NCI-H1105 (cell line): ENCODE measurements at places on chromosomes 1 and 21.

DNA sequence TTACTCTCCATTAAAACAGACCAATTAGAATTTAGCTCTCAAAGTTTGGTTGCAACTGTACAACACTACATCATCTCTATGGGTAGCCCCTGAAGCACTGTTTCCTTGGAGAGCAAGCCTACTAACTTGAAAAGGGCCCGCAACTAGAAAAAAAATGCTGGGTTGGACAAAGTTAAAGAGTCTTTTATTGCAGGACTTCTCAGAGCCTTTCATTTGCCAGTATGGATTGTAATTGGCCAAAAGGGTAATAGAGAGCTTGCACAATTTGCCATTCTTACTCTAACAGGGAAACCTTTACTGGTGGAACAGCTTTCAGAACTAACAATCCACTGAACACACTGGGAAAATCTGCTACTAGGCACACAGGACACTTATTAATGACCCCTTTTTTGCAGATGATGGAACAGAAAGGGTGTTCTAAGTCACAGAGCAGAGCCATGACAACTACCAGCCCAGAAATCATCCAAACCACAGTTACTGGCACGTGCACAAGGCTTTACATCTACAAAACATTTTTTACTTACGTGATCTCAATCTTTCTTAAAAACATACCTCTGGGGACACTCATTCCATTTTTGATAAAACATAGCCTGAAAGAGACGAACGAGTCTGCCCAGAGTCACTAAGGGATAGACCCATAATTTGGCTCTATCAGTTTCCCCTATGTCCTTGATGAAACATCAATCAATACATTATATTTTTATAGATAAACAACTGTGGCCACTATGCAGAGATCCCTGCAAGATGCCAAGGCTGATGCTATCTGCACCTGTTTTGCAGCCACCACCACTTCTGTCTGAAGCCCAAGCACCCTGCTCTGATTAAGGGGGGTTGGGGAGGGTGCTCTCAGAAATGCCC lies 176.3 kb upstream of the EDN2 start:
- DNase-seq = no peak

DNA sequence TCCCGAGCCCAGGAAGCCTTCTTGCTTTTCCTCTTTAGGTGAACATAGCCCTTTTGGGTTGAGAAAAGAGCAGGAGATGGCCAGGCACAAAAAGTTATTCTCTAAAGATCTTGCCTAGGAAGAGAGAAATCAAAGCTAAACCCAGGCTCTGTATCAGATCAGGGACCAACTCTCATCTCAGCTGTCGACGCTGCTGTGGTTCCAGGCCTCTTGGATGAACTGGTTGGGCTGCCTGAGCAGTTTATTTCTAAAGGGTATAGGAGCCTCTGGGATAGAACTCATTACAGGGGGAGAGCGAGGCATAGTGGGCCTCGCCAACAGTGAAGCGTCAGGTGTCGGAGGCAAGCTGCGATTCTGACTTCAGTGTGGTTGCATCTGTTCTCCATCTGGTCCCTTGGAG lies 82.6 kb upstream of the F3 start:
- no peak for DNase-seq

DNA sequence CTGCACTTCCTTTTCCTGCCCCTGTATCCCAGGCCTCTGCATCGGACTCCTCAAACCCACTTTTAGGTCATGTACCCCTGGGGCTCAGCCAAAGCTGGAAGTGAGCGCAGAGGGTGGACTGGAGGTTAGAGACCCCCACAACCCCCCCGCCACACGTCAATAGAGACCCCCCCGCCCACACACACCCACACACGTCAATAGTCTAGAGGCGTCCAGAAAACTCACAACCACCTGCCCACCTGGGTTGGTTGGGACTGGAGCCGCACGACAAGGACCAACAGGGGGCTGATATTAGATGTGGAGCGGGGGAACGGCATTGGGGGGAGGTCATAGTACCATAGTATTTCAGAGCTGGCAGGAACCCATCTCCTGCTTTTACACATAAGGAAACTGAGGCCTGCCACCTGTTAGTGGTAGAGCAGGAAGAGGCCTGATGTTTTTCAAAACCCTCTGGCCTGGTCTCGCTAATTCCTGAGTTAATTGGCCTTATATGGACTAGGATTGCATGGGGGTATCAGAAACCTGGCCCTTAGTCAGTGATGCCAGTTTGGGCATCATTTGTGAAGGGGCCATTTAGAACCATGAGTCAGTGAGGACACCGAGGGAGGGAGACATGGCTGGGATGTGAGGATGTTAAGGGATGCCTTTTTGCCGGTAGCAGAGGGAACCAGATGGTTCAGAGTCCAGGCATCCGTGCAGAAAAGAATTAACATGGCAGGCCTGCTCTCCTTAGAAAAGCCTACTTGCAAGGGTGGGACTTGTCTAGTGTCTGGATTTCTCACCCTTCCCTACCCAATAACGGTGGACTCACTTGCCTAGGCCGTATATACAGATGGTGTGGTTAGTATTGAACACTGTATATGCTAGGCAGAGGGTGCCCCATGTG lies 1.1 kb downstream of the NENF start:
- no peak for DNase-seq

DNA sequence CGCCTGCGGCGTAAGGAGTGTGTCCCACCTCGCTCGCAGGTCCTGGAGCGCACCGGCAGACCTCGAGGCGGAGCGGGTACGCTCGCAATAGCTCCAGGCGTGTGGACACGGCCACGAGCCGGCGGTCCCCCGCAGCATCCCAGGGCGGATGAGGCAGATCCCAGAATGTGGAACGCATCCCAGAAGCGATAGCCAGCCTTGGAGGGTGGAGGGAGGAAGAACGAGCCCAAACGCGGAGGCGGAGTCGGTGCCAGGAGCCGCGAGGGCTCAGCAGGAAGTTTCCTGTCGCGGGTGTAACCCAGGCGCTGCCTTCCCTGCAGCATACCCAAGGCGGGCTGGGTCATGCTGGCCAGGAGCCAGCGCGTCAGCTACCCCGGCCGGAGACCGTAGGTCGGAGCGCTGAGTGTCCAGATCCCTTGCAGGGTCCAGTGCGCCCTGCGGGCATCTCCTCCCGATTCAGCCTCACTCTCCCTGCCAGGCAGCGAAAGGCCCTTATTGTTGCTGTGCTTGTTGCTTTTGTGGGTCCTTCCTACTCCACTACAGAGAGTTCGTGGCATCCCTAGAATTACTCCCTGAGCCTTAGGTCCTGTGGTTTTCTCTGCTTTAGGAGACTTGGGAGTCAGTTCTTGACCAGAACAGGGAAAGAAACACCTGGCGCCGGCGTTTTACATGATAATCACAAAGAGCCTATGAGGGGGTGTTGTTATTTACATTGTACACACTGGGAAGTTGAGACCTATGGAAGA lies 27.7 kb downstream of the STYXL2 start:
- no peak for DNase-seq

GRCh38 chr1:160437432-160438316 lies 37.3 kb downstream of the VANGL2 start:
- no peak for DNase-seq

GRCh38 chr1:982765-983436 lies 1.0 kb upstream of the PERM1 start:
- no peak for DNase-seq

GRCh38 chr1:41868241-41868998 lies 50.3 kb downstream of the HIVEP3 start:
- no peak for DNase-seq

- no peak for DNase-seq
These were observed 38.5 kb downstream of the MAP3K7CL start for GRCh38 chr21:29168891-29169315.

DNA sequence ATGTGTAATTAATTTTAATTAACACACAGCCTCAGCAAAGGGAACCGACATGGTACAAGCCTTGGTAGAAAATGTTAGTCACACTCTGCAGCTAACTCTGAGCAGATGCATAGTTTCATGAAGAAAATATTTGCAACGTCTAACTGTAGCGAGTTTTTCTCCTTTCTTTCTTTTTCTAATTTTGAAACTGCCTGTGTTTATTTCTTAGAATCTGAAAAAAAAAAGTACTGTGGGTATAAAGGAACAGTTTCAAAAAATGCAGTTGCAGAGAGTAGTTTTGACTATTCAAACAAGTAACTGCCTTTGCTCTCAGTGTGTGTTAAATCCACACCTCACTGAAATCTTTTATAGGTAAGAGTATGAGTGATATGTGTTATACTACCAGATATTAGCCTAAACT lies 149.9 kb upstream of the C1orf105 start:
- DNase-seq = no peak

DNA sequence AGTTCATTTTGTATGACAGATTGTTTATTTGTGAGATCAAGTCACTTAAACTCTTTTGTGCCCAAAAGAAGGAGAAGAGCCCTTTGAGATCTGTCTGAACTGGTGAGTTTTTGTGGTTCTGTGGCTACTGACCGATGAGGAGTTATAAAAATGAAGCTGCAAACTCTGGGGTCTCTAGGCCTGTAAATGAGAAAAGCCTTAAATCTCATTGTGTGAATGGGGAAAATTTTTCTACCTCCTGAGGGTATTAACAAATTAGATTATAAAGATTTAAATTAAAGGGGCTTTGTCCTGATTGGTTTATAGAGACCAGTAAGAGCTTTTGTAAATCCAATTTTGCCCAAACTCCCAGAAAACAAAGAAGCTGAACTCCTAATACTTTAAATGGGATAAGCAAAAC lies 9.7 kb upstream of the KLF17 start:
- DNase-seq = no peak

DNA sequence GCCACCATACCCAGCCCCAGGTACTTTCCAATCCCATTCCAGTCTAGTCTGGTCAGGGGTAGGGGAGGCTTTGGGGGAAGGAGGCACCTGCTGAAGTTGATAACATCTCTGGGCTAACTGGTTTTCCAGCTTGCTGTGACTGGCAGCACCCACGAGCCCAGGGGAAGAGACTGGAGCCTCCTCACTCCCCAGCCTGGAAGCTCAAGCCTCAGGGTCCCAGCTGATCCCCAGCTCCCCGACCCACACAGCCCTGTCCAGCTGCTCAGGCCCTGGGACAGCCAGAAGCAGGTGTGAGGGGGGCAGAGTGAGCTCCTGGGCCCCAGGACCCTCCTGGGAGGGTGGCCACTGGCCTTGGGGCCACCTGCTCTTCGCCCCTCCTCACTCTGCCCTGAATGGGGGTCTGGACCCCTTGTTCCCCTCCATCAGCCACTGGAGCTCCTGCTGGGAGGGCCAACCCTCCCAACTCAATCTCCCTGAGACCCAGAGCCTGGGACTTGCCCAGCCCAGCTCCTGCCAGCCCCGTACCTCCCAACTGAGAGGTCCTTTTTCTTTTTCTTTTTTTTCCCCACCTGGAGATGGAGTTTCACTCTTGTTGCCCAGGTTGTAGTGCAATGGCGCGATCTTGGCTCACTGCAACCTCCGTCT lies 23.5 kb upstream of the RNU1-4 start:
- no peak for DNase-seq

- DNase-seq = no peak
These were observed 492.9 kb downstream of the SIPA1L2 start for GRCh38 chr1:232137066-232137465.

GRCh38 chr21:30707409-30707808 lies 11.2 kb downstream of the KRTAP21-3 start:
- DNase-seq = no peak

DNA sequence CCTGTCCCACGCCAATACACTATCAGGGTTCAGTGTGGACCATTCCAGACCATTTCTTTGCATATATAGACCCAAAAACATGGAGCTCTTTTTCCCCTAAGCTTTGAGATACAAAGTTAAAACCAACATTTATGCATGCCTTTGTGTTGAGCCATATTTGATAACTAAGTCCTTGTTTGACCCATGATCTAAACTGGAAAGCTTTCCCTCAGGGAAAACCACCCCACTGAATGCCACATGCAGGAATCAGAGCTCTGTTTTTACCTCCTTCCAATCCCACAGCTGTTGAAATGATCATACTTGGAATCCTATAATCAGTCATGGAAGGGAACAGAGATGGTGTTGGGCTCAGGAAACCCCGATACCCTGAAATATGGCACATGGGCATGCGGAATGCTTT lies 14.8 kb upstream of the SLC45A1 start:
- no peak for DNase-seq

- no peak for DNase-seq
These were observed 6.1 kb upstream of the CD1A start for GRCh38 chr1:158248118-158248517.

GRCh38 chr1:232797856-232798510 lies 7.2 kb upstream of the MAP10 start:
- DNase-seq = no peak

DNA sequence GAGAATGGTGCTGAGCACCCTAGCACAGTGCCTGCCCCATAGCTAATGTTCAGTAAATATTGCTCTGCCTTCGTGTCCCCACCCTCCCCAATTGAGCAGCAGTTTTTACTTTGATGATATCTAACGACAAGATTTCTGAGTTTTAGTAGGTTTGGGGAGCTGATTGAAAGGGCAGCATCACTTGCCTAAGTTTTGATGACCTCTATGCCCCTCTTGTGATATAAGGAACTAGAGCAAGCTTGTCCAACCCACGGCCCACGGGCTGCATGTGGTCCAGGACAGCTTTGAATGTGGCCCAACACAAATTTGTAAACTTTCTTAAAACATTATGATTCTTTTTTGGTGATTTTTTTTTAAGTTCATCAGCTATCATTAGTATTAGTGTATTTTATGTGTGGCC lies 1.6 kb downstream of the CNIH4 start:
- DNase-seq = no peak

DNA sequence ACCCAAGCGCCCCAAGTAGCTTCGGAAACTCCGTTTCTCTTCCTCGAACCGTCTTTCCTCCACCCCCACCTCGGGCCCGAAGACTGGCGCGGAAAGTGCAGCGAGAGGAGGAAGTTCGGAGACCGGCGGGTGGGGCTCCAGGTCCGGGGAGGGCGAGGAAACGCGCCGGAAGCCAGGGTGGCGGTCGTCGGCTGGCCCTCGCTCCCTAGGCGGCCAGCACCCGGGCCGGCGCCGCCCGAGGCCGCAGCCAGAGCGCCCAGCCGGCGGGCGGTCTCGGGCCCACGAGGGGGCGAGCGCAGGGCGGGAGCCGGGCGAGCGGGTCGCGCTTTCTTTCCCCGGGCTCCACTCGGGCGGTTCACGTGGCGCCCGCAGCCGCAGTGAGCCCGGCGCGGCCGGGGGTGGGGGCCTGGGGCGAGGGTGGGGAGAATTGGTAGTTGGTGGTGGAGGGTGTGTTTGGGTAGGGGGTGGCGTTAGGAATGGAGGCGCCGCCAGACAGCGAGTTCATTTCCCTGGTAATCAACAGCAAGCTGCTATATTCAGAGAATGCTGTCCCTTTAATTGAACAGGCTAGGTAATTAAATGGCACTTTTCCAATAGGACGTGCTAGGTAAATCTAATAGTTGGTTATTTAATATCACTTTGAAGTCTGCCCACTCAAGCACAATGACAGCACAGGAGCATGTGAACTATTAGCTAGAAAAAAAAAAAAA lies 6.7 kb downstream of the LMO4 start:
- DNase-seq = peak; percentile 87

- no peak for DNase-seq
These were observed 5.7 kb downstream of the AK5 start for GRCh38 chr1:77287535-77287934.

DNA sequence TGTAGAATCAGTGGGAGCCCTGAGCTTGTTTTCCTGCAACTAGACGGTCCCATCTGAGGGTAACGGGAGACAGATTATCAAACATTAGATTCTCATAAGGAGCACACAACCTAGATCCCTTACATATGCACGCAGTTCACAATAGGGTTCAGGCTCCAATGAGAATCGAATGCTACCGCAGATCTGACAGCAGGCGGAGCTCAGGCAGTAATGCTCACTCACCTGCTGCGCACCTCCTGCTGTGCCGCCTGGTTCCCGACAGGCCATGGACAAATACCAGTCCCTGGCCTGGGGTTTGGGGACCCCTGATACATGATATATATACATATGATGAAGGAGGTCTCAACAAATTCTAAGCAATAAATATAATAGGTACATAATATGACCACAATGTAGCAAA lies 19.7 kb upstream of the SMIM12 start:
- DNase-seq = no peak

- DNase-seq = no peak
These were observed 6.2 kb downstream of the AKIRIN1 start for GRCh38 chr1:38997034-38997900.
